ENCODE measurements at places on chromosomes 2 and 18. TPM values are rescaled to one million over a fixed set of nuclear protein-coding genes. Genes with fewer than 3 reads are reported as not detected.

ANKRD29 gene
- 6.9 TPM for total RNA-seq

TAF4B gene
- 2.6 TPM for total RNA-seq

DYNAP gene
- total RNA-seq, result not detected

KRTCAP3 gene
- total RNA-seq, result not detected

MARCHF4 gene
- total RNA-seq, result 0.26 TPM

FAP gene
- 96.1 TPM for total RNA-seq

PPM1B gene
- total RNA-seq, result 34.5 TPM

DSEL gene
- total RNA-seq, result 157 TPM

SIGLEC15 gene
- 0.51 TPM for total RNA-seq
